ENCODE measurements at places on chromosomes 3 and 15.

DNA sequence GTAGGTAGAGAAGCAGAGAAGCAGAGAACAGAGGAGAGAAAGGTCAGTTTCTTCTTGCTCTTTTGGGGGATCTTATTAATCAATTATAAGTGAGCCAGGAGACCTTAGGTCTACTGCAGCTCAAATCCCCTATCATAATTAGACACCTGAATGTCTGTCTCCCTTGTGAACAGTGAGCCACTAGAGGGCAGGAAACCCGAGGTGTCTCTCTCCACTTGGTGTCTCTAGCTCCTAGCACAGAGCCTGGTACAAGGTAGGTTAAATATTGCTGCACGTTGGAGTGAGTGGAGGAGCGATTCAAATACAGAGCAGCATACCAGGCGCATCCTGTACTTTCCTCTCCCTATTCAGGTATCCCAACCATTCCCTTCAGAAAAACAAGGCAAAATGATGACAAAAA lies 2.0 kb upstream of the ST8SIA2 start:
- DNase-seq, result no peak

- no peak for DNase-seq
These were observed 87.1 kb downstream of the WDR76 start for GRCh38 chr15:43913941-43914340.

- peak; percentile 3 for DNase-seq
These were observed 20.4 kb downstream of the TERC start for GRCh38 chr3:169744366-169745054.

- no peak for DNase-seq
These were observed 1.1 kb upstream of the MCCC1 start for GRCh38 chr3:183100376-183100775.

GRCh38 chr3:145900056-145900829 lies 260.7 kb downstream of the PLOD2 start:
- DNase-seq, result no peak

DNA sequence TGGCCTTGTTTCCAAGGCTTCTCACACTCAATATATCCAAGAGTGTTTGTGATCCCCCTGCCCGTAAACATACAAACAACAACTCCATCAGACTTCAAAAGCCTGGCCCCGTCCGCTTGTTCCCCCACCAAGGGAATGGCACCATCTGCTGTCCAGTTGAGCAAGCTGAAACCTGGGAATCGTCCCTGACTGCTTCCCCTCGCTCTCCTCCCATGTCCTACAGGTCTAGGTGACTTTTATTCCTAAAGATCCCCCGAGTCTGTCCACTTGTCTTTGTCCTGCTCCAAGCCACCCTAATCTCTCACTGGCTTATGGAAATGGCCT lies 27.9 kb upstream of the FAM174B start:
- no peak for DNase-seq

GRCh38 chr15:55267401-55268175 lies 22.0 kb downstream of the RAB27A start:
- peak; percentile 68 for DNase-seq
